NCI-H2081 (cell line): ENCODE measurements at places on chromosomes 16 and 17.
A peak's percentile ranks its signal among the peaks of the same experiment; 100 is the strongest.

DNA sequence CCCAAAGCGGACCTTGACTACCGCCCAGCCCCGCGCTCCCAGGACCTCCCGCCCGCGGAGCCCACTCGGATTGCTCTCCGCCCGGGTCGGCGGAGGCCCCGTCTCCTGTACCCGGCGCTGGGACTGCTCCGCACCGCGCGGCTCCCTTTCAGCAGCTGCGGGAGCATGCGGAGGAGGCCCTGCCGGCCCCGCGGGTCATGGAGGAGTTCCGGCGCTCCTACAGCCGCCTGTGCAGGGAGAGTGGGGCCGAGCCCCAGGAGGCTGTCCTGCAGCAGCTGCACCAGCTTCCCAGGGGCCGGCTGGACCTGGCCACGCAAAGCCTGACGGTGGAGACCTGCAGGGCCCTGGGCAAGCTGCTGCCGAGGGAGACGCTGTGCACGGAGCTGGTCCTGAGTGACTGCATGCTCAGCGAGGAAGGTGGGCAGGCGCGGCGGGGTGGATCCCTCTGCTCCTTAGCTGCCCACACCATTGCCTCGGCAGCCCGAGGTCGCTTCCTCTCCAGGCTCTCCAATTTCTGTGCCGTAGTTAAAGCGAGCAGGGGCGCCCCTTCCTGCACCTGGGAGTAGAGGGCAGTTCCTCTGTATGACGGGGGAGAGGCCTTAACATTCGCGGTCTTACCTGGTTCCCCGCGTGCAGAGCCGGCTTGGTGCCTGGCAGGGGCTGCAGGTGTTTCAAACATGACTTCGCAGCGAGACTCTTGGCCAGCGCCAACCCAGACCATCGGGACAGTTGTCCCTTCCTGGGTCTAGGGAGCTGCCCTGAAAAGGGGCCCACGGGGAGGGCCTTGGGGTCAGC, 539 bp downstream of the LRRC45 start:
- DNase-seq, result peak; percentile 62

DNA sequence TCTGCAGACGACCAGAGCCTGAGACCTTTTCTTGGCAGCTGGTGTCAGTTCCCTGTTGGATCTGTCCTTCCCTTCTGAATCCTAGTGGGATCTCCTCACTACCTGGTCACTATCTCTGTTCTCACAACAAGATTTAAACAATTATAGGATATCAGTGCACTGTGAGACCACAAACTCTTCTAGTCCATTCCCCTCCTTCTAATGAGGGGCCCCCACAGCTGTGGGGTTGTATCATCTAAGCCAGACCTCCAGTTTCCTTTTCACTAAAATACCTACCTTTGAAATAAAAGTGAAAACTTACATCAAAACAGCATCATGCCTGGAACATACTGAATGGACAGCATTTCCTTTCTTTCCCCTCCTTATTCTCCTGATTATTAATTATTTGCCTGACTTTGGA, 233.2 kb downstream of the PRKCA start:
- no peak for DNase-seq

GRCh38 chr16:50665128-50665878, 15.8 kb downstream of the SNX20 start:
- peak; percentile 44 for DNase-seq

DNA sequence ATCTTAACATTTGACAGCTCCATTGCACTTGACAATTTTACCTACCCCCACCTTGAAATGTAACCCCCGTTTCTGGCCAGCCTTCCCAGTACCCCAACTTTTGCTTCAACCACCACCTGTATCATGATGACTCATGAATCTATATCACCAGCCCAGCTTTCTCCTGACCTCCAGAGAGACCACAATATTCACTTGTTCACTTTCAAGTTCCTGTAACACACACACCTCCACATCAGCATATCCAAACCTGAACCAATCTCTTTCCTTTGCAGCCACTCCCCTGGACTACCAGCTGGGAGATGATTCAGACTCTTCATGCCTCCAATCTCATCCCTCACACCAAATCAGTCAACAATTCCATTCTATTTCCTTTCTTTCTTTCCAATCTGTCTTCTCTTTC, 8.0 kb downstream of the SMG6 start:
- no peak for DNase-seq

GRCh38 chr17:83156408-83156807, 77.0 kb downstream of the METRNL start:
- no peak for DNase-seq

DNA sequence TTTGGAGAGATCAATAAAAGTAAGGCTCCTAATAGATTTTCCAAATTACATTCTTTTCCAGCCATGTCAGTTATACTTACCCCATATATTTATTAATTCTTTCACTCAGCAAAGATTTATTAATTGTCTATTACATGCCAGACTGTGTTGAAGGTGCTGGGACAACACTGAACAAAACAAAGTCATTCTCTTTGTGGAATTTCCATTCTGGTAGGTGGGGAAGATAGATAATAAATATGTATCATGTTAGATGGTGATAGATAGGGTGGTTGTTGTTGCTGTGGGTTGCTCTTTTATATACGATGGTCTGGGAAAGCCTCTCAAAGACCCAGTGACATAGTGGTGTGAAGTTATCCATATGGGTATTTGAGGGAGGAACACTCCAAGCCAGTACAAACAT, 39.1 kb downstream of the BCAS3 start:
- no peak for DNase-seq

DNA sequence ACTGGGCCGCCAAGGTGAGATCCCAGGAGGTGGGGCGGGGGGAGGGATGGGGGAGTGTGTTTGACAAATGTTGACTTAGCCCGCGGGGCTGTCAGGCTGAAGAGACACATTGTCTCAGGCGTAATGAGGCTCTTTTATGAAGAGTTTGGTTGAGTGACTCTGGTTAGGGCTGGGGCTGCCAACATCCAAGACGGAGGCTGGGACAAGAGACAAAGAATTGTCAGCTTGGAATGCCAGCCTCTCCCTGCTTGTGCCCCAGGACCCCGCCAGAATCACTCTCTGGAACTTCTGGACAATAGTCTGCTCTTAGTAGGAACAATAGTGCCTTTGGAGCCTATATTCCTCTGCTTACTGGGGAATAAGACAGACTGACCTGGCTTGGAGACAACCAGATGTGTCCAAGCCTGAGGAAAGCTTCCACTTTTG, 24.0 kb downstream of the PCTP start:
- DNase-seq, result peak; percentile 70

- DNase-seq, result no peak
Observed at GRCh38 chr17:30188211-30188939, 47.1 kb downstream of the SLC6A4 start.

DNA sequence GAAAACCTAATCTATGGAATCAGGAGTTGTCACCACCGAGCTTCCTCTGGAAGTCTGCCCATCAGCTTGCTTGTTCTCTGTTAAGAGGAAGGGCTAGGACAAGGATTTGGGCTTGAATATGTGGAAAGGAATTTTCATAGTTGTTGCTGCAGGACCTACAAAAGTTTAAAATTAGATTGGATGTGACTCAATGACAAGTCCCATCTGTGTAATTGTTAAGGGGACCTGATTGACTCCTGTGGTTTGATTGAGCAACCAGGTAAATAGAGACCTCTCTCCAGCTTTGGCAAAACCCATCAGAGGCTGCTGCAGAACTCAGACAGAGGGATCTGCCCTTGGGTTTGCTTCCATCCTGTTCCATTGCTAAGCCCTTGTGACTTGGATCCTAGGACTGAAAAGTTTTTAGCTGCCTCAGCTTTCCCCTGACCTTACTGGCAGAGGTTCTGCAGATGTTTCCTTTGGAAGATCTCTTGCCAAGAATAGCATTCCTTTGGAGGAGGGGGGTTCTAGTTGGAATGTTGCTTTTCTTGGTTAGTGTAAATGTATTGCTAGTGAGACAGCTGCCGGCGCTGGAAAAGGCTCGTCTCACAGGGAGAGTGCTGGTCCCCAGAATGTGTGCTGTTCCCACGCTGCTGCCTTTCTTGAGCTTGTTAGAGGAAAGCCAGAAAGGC, 50.0 kb downstream of the SF3B3 start:
- DNase-seq, result no peak

DNA sequence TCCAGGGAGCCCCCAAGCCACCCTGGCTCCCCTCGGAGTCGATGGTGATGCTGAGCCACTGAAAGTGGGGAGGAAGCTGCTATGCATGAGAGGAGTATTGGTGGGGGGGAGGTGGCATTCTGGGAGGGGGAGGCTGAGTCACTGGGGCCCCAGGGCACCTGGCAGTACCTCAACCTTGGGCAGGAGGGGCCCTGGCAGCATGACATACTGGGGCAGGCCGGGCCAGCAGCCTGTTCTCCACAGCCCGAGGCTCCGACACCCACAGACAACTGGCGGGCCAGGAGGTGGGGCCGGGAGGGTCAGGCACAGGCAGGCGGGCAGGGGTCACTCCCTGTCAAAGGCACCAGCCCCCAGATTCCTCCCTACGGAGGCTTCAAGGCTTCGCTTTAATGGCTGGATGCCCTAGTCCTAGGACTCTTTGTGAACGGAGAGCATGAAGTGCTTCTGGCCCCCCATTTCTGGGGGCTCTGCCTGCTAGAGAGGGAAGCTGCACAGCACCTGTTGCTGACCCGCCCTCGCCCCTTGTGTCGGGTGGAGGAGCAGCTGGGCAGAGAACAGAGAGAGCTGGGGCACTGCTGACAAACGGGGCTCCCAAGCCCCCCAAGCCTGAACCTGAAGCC, 928 bp downstream of the CASKIN2 start:
- no peak for DNase-seq

DNA sequence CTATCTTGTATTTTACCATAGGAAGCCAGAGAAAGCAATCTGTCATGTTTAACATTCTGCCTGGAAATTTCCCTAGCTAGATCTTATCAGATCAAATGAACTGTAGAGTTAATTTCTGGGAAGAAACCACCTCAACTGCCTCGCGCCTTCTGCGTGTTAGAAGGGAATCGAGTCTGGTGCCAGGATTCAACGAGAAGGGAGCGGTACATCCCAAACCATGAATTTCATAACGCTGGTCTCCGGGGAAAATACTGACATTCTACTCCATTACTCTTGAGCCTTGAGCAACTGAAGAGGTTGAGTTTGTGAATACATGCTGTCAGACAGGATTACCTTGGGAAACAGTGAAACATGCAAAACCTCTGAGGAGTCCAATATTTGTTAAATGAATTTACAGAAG, 35.2 kb downstream of the MPHOSPH6 start:
- DNase-seq, result no peak

DNA sequence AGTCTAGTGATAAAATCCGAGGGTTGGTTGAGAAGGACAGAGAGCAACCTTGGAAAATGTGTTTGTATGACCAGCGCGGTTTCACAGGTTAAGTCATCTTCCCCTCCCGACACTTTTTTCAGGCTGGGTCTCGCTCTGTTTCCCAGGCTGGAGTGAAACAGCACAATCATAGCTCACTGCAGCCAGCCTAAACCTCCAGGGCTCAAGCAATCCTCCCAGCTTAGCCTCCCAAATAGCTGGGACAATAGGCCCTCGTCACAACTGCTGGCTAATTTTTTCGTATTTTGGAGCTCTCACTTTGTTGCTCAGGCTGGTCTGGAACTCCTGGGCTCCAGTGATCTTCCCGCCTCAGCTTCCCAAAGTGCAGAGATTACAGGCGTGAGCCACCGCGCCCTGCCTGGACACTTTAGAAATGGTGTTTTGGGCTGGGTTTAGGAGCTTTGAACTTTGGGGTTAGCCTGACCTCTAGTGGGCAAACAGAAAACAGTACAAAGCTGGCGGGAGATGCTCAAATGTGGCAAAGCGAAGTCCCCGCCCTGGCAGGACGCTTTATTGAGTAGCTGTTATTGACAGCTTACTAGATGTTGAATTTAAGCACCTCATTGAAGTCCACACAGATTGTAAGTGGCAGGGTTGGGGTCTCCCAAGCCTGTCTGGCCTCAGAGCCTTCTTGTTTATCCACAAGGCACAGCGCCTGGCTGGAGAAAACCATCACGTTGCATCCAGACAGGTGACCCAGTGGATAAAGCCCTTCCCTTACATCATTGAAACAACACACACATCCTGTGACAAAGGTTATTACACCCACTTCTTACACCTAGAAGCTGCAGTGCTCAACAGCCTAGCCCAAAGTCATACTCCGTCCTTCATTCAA, 34.7 kb upstream of the RBBP6 start:
- peak; percentile 55 for DNase-seq

DNA sequence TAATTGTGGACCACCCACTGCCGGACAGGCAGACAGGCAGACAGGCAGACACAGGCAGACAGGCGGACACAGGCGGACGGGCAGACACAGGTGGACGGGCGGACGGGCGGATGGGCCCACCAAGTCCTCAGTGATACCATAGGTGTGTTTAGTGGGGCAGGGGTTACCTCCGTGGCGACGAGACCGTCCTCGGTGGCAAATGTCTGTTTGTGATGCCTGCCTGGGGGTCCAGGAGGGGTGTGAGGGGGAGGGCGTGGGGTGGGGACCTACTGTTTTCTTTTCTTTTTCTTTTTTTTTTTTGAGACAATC, 76.7 kb downstream of the RTN4RL1 start:
- no peak for DNase-seq

DNA sequence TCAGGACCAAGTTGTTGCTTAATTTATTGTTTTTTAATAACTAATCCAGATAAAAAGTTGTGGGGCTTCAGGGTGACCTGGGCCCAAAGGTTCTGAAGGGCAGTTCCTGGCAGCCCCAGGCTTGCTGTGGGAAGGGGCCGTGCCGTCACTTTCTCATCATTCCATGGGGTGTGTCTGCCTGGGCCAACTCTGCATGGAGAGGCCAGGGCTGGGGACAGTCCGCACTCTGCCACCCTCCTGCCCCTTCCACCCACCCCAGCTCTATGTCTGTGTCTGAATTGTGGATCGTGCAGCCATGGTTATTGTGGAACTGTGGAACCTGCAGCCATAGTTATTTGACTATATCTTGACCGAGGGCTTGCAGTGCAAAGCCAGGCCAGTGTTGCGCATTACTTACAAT, 4.0 kb downstream of the LIMD2 start:
- no peak for DNase-seq

DNA sequence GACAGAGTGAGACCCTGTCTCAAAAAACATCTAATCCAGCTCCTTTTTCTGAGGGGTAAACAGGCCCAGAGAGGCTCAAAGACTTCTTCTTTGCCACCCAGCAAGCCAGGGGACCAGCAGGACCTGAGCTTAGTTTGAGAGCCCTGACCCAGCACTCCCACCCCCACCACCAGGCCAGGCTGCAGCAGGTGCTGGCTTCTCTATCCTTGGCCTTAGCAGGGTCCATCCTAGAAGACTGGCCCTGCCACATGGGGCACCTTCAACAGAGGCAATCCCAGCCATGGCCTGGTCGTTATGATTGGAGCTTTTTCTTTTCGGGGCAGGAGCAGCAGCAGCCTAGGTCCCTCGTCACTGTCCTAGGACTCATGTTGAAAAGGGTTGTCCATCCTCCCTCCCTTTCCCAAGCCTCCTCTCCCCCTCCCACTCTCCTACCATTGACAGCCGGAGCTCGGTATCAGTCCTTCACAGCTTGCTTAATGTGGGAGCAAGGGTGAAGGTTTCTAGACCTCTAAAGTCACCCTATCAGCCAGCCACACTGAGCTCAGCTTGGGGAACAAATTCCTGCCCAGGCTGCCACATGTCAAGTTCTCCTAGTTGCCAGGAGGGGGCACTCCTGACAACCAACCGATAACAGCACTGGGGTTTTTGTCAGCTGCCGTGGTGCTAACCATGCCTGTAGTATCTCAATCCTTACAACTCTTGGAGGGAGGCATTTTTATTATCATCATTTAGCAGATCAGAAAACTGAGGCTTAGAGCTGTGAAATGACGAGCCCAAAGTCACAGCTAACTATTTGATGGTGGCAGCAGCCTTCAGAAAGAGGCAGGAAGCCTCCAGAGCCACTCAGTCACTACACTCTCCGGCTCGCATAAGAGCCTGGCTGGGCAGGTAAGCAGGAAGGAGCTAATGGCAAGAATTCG, 11.2 kb downstream of the MRPL27 start:
- peak; percentile 58 for DNase-seq
